ENCODE measurements at places on chromosomes 16 and 17.

DNA sequence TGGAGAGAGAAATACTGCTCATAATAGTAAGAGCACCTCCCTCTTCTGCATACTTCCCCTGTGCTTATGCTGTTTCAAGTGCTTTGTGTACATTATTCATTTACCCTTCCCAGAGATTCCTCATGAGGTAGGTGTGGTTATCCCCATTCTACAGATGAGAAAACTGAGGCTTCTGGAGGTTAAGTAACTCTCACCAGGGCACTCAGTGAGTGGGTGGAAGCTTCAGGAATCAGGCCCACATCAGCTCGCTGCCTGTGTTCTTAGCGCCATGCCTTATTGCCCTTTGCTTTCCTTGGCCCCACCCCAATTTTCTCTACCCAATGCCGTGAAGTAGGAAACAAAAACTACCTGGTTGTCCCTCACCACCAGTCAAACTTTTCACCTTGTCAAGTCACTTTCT lies 18.1 kb upstream of the ITGB3 start:
- DNase-seq: no peak

DNA sequence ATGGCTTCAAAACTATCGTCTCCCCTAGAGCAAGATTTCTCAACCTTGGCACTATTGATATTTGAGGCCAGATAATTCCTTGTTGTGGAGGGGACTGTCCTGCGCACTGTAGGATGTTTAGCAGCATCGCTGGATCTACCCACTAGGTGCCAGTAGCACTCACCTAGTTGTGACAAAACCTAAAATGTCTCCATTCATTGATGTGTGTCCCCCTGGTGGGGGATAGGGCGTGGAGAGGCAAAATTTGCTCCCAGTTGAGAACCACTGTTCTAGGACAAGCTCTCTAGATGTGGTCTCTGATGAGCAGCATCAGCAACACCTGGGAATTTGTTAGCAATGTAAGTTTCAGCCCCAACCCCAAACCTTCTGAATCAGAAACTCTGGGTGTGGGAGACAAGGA lies 259.0 kb downstream of the XYLT1 start:
- peak; percentile 55 for DNase-seq

DNA sequence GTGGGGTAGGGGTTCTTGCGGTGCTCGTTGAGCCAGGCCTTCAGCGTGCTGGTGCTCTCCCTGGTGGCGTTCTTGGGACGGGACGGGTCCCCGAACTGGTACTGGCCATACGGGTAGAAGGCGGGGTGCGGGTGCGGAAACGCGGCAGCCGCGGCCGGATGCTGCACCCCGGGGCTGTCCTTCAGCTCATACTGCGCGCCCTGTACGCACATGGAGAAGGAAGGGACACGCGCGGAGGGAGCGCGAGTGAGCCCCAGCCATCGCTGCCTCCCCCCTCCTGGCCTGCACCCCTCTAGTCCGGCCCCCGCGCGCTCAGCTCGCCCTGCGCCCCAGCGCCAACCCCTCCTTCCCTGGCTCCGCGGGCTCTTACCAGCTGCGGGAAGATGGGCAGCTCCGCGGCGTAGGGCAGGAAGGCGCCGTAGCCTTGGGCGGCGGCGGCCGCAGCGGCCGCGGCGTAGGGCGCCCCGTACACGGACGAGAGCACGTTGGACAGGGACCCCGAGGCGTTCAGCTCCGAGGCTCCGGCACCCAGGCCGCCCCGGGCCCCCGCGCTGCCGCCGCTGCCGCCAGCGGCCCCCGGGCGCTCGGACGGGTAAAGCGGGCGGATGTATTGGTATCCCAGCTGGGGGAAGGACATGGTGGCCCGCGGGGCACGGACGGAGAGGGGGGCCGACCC lies 1.0 kb downstream of the IRX3 start:
- DNase-seq: no peak

DNA sequence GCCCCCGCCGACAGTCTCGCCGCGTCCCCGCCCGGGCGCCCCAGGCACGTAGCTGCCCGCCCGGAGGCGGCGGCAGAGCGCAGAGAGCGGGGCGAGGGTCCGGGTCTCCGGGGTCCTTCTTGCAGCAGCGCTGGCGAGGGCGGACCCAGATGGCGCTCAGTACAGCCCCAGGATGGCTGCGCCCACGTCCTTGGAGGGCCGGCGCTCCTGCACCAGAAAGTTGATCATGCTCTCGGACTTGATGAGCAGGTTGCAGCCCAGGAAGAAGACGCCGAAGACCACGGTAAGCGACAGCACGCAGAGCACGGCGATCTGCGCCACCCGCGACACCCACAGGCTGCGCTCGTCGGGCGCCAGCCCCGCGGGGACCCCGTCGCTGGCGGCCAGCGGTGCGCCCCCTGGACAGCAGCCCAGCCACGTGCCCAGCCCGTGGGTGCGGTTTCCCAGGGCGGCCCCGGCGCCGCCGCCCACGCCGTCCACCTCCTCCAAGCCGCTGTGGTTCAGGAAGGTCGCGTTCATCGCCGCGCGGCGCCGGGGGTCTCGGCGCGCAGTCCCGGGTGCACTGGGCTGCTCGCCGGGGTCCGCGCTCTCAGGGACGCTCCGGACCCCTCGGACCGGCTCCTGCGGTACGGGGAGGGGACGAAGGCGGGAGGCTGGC lies 435 bp downstream of the RPRML start:
- peak; percentile 21 for DNase-seq

- DNase-seq: no peak
Measured at GRCh38 chr16:9908613-9909012, 273.6 kb downstream of the GRIN2A start.

- DNase-seq: no peak
Measured at GRCh38 chr16:67396159-67397035, 3.1 kb upstream of the TPPP3 start.

- no peak for DNase-seq
Measured at GRCh38 chr16:66961914-66962313, 848 bp downstream of the CES3 start.

- no peak for DNase-seq
Measured at GRCh38 chr17:57253362-57254065, 2.8 kb upstream of the MSI2 start.

DNA sequence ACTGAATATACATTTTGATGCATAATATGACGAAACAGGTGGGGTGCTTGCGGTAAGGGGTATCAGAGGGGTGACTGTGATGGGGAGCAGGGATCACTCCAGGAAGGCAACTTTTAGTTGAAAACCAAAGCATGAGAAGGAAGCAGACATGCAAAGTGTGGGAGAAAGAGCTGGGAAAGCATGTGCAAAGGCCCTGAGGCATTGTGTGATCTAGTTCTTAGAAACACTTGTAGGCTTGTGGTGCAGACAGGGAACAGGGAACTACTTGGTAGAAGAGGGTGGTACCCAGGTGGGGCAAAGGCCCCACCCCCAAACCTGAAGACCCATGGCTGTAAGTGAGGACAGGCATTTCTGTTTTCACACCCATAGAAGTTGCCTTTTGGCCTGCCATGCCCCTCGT lies 459.9 kb upstream of the EEF2KMT start:
- no peak for DNase-seq

DNA sequence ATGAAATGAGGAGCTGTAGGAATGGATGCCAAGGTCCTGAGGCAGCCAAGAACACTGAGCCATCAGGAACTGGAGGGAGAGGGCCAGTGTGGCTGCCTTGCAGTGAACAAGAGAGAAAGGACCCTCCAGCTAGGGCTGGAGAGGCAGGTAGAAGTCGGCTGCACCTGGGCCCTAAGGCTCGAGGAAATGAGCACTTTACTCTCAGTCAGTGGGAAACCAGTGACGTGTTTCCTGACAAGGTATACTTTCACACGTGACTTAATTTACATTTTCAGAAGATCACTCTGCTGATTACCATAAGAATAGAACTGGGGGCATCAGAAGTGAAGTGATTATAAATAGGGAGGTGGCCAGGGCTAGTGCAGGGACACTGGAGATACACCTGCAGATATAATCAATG lies 115.2 kb downstream of the C17orf67 start:
- DNase-seq: no peak

GRCh38 chr17:8799570-8800212 lies 526 bp upstream of the MFSD6L start:
- DNase-seq: no peak

DNA sequence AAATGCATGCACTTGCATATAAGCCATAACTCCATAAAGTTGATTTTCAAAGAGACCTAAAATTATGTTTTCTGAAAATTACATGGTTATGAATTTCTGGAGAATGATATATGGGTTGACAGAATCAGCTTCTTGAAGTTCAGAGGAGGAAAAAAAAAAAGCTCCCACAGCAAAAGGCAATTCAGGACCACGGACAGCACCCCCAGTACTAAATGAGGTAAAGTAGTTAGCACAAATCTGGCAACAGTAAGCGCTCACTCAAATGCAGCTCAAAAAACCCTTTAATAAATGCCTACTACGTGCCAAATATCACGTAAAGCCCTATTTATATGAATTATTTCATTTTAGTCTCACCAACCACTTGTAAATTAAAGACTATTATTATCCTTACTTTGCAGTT lies 135.2 kb downstream of the SHISA9 start:
- DNase-seq: peak; percentile 34

DNA sequence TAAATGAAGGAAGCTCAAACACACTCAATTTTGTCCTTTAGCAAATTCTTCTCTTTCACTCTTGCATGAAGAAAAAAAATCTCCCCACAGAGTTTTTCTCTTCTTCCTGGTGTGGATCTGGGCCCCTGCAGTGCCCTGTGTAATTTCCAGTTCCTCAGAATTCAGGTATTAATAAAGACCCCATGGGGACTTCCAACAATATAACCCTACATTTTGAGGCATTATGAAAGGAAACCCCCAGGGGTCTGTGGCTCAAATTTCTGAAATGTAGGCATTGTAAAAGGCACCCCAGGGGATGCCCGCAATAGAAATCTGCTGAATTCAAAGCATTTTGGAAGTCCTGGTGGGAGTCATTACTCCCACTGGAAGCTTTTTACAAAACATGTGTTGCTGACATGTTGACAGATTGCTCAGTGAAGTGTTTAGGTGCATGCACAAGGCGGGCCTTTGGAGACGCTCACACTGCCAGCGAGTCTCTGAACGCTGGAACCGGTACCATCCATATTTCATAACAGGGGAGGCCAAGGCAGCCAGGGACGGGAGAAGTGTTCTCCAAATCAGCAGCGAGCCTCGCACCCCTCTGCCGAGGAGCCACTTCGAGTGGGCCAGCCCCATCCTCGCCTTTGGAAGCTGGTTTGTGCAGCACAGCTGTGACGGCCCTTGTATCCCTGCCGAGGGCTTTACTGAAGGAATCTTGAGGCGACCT lies 154.0 kb downstream of the ZNF423 start:
- DNase-seq: no peak

DNA sequence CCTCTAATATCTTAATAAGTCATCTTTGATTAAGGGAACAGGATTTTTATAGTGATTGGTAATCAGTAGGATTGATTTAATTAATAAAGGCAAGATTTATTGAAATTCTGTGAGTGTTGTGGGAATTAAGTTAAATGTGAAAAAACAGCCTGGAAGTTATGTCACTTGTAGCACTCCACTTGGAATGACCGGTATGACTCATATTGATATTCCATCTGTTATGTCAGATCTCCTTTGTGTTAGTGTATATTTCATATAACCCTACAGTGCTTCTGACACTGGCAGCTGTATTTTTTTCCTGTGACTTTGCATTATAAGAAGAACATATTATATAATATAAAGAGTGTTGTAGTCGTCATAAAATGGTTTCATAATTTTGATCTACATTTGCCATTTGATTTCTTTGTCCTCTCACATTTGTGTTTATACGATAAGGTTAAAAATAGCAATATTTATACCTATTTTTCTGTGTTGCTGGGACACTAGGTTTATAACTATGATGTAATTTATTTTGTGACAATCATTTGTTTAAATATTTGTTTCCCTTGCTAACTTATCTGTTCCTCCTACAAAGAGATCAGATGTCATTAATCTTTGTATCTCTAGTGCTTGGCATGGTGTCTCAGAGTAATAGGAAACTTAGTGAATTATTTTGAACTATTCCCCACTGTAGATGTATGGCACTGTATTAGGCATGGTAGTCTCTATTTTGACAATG lies 249.0 kb downstream of the BCAS3 start:
- DNase-seq: no peak

DNA sequence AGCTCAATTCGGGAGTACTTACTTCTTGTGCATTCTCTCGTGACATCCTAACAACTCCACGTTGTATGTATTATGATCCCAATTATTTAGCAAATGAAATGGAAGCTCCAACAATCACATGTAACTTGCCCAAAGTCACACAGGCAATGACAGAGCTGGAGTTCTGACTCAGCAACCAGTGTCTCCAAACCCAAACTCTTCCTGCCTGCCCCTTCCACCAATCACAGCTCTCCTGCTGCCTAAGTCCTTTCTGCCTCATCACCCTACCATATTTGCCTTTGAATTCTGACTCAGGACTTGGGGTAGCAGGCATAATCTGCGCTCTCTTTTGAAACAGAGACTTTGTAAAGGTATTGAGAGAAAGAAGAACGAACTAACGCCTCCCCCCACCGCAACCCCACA lies 245.2 kb upstream of the MAF start:
- peak; percentile 29 for DNase-seq

GRCh38 chr16:89054261-89054661 lies 39.4 kb upstream of the ACSF3 start:
- no peak for DNase-seq

DNA sequence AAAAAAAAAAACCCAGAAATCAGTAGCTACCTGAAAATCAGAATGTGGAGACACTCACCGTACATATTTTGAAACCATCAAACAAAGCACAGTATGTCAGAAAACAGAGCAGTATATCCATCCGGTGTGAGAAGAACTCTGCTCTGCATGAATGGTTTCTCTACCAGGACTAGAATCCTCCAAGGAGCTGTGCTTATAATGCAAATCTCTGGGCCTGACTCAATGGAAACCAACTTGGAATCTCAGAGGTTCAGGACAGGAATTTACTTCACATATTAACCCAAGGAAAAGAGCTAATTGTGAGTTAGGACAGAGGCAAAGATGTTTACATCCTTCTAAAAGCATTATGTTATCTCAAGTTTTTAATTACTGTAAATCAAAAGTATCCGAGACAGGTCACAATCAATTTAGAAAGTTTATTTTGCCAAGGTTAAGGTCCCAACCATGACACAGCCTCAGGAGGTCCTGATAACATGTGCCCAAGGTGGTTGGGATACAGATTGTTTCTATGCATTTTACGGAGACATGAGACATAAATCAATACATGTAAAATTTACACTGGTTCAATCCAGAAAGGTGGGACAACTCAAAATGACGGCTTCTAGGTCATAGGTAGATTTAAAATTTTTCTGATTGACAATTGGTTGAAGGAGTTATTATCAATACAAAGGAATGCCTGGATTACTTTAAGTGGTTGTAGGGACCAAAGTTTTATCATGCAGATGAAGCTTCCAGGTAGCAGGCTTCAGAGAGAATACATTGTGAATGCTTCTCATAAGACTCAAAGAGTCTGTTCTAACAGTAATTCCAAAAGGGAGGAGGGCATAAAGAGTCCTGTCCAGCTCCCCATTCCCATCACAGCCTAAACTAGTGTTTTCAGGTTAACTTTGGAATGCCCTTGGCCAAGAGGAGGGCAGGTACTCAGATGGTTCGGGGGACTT lies 164.1 kb downstream of the CDH8 start:
- DNase-seq: no peak

GRCh38 chr16:48613061-48613957 lies 3.3 kb upstream of the N4BP1 start:
- DNase-seq: peak; percentile 67

All from activated CD4-positive, alpha-beta T cell treated with anti-CD3 and anti-CD28 coated beads for 48 hours (primary cell).